ENCODE measurements at places on chromosomes 16 and 17. TPM values are rescaled to one million over a fixed set of nuclear protein-coding genes. Genes with fewer than 3 reads are reported as not detected.

DNA sequence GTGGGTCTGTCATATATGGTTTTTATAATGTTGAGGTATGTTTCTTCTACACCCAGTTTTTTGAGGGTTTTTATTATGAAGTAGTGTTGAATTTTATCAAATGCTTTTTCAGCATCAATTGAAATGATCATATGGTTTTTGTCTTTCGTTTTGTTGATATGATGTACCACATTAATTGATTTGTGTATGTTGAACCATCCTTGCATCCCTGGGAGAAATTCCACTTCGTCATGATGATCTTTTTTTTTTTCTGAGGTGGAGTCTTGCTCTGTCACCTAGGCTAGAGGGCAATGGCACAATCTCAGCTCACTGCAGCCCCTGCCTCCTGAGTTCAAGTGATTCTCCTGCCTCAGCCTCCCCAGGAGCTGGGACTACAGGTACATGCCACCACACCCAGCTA is 14.0 kb upstream of the TMEM219 start:
- DNase-seq, result no peak
- H3K27ac ChIP-seq, result no peak overlapping the region
- H3K4me1 ChIP-seq, result peaks cover 13% of the 10 kb centered on the region
- H3K27me3 ChIP-seq, result no peaks in the 10 kb centered on the region

DNA sequence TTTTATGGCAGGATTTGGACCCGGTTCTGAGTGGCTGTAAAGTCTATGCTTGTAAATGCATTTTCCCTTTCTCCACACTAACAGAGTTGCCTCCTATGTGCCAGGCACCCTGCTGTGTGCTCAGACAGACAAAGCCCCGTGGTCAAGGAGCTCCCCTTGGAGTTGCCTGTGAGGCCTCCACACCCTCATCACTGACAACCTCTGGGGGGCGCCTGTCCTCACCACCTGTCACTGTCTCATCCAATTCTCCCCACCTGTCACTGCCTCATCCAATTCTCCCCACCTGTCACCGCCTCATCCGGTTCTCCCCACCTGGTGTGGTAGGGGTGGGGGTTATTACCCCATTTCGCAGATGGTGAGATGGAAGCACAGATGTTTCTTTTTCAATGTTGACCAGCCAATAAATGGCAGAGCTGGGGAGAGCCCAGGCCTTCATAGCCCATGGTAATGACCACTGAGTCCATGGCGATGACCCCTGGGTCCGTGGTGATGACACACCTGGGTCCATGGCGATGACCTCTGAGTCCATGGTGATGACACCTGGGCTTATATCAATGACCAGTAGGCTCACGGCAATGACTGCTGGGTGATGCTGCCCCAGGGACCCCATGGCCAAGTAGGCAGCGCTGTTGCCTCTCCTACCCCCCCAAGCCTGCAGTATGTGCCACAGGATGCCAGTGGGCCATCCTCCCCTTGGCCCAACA is 150.1 kb downstream of the IRF8 start:
- DNase-seq, result peak; percentile 71
- no peak overlapping the region for H3K27ac ChIP-seq
- H3K4me3 ChIP-seq, result no peak overlapping the region
- H3K4me1 ChIP-seq, result no peaks in the 10 kb centered on the region

DNA sequence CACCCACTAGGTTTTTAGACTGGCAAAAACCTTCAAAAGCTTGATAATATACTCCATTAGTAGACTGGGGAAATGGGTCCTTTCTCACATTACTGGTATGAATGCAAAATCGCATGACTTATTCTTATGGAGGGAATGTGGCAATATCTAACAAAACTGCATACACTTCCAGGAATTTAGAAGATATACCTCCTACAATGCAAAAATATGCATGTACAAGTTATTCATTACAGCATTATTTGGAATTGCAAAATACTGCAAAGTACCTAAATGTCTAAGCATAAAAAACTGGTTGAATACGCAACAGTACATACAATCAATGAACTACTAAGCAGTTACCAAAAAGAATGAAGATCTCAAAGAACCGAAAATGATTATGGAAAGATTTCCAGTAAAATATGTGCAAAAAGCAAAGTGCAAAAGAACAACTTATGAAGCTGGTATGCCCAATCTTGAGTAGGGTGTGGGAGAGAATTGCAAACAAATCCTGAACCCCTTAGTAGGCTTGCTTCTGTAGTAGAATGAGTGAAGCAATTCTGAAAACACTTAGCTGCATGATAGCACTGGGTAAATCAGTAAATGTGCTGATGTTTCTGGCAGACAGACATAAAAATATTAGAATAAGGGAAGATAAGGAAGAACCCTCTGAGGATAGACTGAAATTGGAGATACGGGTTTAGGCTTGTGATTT is 180.1 kb downstream of the PARN start:
- H3K27me3 ChIP-seq, result no peaks in the 10 kb centered on the region
- DNase-seq, result no peak
- peaks cover 7% of the 10 kb centered on the region for H3K4me1 ChIP-seq
- no peaks in the 10 kb centered on the region for H3K36me3 ChIP-seq

DNA sequence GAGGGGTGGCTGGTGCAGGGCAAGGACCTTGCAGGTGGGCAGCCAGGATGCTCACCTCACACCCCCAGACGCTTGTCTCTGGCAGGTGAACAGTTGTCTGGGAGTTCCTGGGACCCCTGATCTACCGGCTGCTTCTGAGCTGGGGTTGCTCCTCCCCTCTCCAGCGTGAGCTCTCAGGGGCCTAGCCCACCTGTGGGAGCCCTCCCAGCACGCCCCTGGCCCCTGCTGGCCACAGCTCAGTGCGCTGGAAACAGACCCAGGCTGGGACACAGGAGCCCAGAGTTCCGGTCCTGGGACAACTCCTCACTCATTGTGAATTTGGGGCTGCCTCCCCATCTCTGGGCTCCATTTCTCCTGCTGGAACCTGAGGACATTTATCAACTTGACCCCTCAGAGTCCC is 30.3 kb downstream of the ARHGAP23 start:
- H3K27ac ChIP-seq, result no peak overlapping the region
- peaks cover 51% of the 10 kb centered on the region for H3K36me3 ChIP-seq

DNA sequence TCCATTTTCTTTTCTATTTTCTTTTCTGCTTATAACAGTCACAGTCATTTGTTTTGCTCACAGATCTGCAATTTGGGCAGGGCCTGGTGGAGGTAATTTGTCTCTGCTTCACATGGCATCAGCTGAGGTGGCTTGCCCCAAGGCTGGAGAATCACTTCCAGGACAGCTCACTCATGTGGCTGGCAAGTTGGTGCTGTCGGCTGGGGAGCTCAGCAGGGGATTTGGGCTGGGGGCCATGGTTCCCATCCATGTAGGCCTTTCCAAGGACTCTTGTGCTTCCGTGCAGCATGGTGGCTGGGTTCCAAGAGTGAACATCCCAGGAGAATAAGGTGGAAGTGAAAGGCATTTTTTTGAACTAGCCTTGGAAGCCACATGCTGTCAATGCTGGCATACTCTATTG is 85.7 kb downstream of the MGAT5B start:
- DNase-seq, result no peak
- peaks cover 7% of the 10 kb centered on the region for H3K4me1 ChIP-seq
- H3K4me3 ChIP-seq, result no peak overlapping the region
- H3K27ac ChIP-seq, result no peak overlapping the region

- H3K27ac ChIP-seq, result peak overlapping the region; percentile 93
- H3K36me3 ChIP-seq, result peaks cover 32% of the 10 kb centered on the region
- H3K4me1 ChIP-seq, result peaks cover 51% of the 10 kb centered on the region
Observed at GRCh38 chr17:57984936-57985674, 2.9 kb downstream of the VEZF1 start.

- peaks cover 21% of the 10 kb centered on the region for H3K4me1 ChIP-seq
- H3K36me3 ChIP-seq, result no peaks in the 10 kb centered on the region
- H3K27ac ChIP-seq, result no peak overlapping the region
- peaks cover 27% of the 10 kb centered on the region for H3K27me3 ChIP-seq
- peak; percentile 37 for DNase-seq
- H3K4me3 ChIP-seq, result no peak overlapping the region
Observed at GRCh38 chr17:79043931-79044320, 20.0 kb downstream of the C1QTNF1 start.

GRCh38 chr16:30953511-30954124 is 3.9 kb upstream of the SETD1A start:
- H3K36me3 ChIP-seq, result no peaks in the 10 kb centered on the region
- H3K27ac ChIP-seq, result no peak overlapping the region
- no peaks in the 10 kb centered on the region for H3K27me3 ChIP-seq
- H3K4me3 ChIP-seq, result no peak overlapping the region
- DNase-seq, result peak; percentile 94

DNA sequence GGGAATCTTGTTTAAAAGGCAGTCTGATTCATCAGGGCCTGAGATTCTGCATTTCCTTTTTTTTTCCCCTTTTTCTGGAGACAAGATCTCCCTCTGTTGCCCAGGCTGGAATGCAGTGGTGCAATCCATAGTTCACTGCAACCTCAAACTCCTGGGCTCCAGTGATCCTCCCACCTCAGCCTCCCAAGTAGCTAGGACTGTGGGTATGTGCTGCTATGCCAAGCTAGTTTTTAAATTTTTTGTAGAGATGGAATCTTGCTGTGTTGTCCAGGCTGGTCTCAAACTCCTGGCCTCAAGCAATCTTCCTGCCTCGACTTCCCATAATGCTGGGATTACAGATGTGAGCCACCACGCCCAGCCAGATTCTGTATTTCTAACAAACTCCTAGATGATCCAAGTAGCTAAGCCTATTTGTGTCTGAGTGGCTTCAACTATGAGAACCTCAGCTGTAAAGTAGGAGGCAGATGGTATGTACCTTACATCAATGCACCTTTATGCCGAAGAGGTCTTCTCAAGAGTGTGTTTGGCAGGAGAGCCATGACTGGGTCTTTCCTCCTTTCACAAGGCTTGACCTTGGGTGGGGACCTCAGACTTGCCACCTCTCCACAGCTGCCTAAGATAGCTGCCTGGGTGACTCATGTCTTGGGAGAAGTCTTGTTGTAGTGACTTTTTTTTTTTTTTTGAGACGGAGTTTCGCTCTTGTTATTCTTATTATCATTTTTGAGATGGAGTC is 10.9 kb downstream of the LDAF1 start:
- peaks cover 11% of the 10 kb centered on the region for H3K4me1 ChIP-seq
- no peak for DNase-seq
- H3K4me3 ChIP-seq, result no peak overlapping the region

DNA sequence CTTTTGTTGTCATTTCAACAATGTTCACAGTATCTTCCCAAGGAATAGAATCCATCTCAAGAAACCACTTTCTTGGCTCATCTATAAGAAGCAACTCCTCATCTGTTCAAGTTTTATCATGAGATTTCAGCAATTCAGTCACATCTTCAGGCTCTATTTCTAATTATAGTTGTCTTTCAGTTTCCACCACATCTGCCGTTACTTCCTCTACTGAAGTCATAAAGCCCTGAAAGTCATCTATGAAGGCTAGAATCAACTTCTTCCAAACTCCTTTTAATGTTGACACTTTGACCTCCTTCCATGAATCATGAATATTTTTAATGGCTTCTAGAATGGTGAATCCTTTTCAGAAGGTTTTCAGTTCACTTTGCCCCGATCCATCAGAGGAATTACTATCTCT is 102.1 kb downstream of the CDH13 start:
- H3K4me3 ChIP-seq, result no peak overlapping the region
- H3K27ac ChIP-seq, result no peak overlapping the region
- no peaks in the 10 kb centered on the region for H3K27me3 ChIP-seq
- no peaks in the 10 kb centered on the region for H3K36me3 ChIP-seq

DNA sequence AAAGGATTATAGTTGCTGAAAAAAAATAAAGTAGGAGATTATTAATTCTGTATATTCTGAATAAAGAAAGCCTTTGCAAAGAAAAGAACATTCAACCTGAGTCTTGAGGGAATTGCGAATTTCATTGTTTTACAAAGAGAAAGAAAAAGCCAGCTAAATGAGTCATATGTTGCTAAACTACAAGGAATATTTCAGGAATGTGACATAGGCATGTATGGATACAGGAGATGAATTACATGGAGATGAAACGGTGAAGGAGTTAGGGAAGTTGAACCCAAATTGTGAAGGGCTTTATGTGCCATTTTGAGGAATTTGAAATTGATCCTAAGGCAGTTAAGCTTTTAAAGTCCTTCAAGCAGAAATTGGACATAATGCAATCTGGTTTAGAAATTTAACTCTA is 177.3 kb upstream of the RBL2 start:
- no peak overlapping the region for H3K4me3 ChIP-seq
- peaks cover 12% of the 10 kb centered on the region for H3K4me1 ChIP-seq
- H3K27me3 ChIP-seq, result no peaks in the 10 kb centered on the region
- H3K27ac ChIP-seq, result no peak overlapping the region

DNA sequence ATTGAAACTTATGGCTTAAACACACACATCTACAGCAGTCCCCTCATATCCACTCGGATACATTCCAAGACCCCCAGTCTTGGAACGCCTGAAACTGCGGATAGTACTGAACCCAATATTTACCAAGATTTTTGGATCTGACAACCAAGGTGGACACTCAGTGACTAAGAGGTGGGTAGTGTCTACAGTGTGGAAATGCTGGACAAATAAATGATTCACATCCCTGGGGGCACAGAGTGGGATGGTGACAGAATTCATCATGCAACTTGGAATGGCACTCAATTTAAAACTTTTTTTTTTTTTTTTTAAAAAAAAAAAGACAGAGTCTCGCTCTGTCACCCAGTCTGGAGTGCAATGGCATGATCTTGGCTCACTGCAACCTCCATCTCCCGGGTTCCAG is 54.2 kb upstream of the TRAP1 start:
- peaks cover 26% of the 10 kb centered on the region for H3K4me1 ChIP-seq
- no peak overlapping the region for H3K4me3 ChIP-seq
- H3K36me3 ChIP-seq, result peaks cover 88% of the 10 kb centered on the region
- no peaks in the 10 kb centered on the region for H3K27me3 ChIP-seq
- H3K27ac ChIP-seq, result no peak overlapping the region

- peaks cover 8% of the 10 kb centered on the region for H3K27me3 ChIP-seq
- no peak overlapping the region for H3K27ac ChIP-seq
- H3K4me3 ChIP-seq, result no peak overlapping the region
- H3K4me1 ChIP-seq, result no peaks in the 10 kb centered on the region
- DNase-seq, result no peak
Observed at GRCh38 chr16:47028767-47029377, 55.4 kb upstream of the DNAJA2 start.

DNA sequence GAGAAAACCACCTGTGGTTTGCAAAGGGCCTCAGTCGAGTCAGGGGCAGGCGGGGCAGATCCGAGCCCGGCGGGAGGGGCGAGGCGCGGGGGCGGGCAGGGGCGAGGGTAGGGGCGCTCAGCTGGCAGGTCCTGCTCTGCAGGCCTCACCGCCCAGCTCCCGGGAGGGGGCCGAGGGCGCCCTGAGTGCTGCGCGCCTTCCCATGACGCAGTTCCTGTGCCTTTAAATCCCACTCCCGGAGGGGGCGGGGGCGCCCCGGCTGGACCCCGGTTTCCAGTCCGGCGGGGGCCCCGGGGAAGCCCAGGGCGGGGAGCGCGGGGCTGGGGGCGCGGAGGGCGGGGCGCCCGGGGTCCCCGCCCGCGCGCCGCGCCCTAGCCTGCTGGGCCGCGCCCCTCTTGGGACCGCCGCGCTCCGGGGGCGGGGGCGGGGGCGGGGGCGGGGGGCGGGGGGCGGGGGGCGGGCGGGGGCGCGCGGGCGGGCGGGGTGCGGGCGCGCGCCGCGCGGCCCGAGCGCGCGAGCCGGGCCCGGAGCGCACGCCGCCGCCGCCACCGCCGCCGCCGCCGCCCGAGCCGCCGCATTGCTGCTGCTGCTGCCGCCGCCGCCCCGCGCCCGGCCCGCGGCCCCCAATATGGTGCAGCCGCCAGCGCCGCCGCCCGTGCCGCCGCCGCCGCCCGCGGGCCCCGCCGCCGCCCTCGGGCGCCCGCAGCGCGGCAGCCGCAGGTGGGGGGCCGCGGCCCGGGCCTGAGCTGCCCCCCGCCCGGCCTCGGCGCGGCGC is at the start of gene JPH3:
Gene JPH3 (plus strand): TSS at position 508 of the 775 bp plus-strand sequence. CDS start 639 bp downstream, outside the sequence.
- H3K36me3 ChIP-seq, result no peaks in the 10 kb centered on the region
- H3K4me3 ChIP-seq, result no peak within 1 kb of the TSS
- H3K4me1 ChIP-seq, result peaks cover 4% of the 10 kb centered on the region
- H3K27ac ChIP-seq, result no peak within 1 kb of the TSS
- peaks cover 67% of the 10 kb centered on the region for H3K27me3 ChIP-seq

Gene CES3
- total RNA-seq, result not detected

Gene SSTR5
- not detected for total RNA-seq

Gene NPEPPS
- 105 TPM for total RNA-seq

Gene GCGR
- total RNA-seq, result not detected

Data from osteoblast (primary cell).